Right renal cortex interstitium (tissue), 3 donors: ENCODE measurements at places on chromosomes 16 and 17. TPM values are rescaled to one million over a fixed set of nuclear protein-coding genes. Genes with fewer than 3 reads are reported as not detected.

GRCh38 chr17:82230609-82231311 lies 1.9 kb downstream of the SLC16A3 start:
- no peak for DNase-seq

DNA sequence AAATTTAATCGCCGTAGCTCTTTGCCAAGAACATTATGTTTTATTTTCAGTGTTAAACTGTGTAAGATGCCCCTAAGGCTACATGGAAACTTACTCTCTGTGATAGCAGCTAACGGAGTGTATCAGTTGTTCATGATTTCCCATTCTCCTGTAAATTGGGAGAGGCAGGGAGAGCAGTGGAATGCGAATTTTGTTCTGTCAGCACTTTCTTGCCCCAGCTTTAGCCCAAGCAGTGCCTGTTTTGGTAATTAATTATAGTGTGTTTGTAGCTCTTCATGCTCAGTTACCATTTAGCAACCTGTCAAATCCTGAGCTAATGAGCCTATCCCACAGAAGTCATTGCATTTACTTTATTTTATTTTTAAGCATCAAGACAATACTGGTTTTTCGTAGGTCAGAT lies 475.1 kb upstream of the RBFOX1 start:
- no peak for DNase-seq

GRCh38 chr17:65952586-65952985 lies 239.3 kb downstream of the CEP112 start:
- no peak for DNase-seq

- no peak for DNase-seq
These were observed 18.7 kb upstream of the RFFL start for GRCh38 chr17:35082073-35082657.

Gene MAP3K14
- polyA plus RNA-seq: 4.3 TPM

Gene CES4A
- polyA plus RNA-seq: 6.8 TPM

Gene CIBAR2
- polyA plus RNA-seq: 0.52 TPM

Gene HS3ST4
- polyA plus RNA-seq: 0.27 TPM
